ENCODE measurements at places on chromosomes 13 and 19. TPM values are rescaled to one million over a fixed set of nuclear protein-coding genes. Genes with fewer than 3 reads are reported as not detected.

DNA sequence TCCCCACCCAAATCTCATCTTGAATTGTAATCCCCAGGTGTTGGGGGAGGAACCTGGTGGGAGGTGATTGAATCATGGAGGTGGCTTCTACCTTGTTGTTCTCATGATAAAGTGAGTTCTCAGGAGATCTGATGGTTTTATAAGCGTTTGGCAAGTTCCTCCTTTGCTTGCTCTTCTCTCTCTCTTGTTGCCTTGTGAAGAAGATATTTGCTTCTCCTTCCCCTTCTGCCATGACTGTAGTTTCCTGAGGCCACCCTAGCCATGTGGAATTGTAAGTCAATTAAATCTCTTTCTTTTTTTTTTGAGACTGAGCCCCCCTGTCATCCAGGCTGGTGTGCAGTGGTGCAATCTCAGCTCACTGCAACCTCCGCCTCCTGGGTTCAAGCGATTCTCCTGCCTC, 34.4 kb downstream of the VSTM1 start:
- H3K4me1 ChIP-seq: no peaks in the 10 kb centered on the region
- H3K4me3 ChIP-seq: no peak overlapping the region
- DNase-seq: no peak
- no peaks in the 10 kb centered on the region for H3K27me3 ChIP-seq
- H3K36me3 ChIP-seq: no peaks in the 10 kb centered on the region
- no peak overlapping the region for H3K27ac ChIP-seq

DNA sequence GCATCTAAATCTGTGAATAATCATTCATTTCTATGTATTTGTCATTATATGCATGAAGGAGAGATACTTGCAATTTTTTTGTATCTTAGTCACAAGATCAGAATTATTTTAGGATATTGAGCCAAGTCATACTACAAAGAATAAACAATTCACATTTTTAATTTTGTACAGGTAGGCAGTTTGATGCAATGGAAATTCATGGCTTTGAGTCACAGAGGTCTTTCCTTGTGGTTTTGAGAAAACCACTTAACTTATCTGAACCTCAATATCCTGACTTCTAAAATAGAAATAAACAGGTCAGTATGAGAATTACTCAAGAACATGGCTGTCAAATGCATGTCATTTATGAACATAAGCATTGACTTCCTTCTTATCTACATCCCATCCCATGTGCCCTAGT, 221.4 kb upstream of the SLC10A2 start:
- no peaks in the 10 kb centered on the region for H3K27me3 ChIP-seq
- H3K4me3 ChIP-seq: no peak overlapping the region
- H3K4me1 ChIP-seq: no peaks in the 10 kb centered on the region
- no peak for DNase-seq

Gene TMEM59L
- total RNA-seq: 4.2 TPM

Gene BST2
- 88.4 TPM for total RNA-seq

GRCh38 chr13:52156724-52157261, 2.6 kb downstream of the NEK3 start:
- no peak overlapping the region for H3K4me3 ChIP-seq
- no peaks in the 10 kb centered on the region for H3K27me3 ChIP-seq
- DNase-seq: no peak
- H3K36me3 ChIP-seq: no peaks in the 10 kb centered on the region
- no peak overlapping the region for H3K27ac ChIP-seq

DNA sequence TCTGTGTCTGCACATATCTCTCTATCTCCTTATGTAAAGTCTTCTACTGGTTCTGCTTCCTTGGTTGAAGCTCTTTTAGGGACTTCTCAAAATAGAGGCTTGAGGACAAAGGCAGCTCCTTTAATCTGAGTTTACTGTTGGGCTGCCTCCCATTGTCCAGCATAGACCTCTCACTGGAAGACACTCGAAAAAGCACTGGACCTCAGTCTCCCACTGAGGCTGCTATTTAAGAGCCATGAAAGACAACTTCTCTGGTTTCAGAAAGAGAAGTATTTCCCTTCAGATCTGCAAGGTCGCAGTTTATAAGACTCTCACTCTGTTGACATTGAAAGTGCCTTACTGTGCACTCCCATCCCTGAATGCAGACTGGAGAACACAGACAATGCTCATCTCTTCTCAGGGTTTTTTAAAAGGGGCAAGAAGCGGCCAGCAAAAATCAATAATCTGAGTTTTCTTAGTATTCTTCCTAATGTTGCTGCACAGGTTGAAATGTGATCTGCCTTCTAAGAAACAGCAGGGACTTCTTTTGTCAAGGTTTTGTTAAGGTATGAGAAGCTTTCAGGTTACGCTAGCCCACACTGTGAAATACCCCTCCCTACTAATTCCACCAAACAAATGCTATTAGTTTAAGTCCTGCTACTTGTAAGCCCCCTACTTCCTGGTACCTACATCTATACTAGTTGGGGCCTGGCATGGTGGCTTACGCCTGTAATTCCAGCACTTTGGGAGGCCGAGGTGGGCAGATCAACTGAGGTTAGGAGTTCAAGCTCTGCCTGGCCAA, 450.0 kb upstream of the SLC10A2 start:
- H3K4me3 ChIP-seq: no peak overlapping the region
- no peak for DNase-seq
- no peaks in the 10 kb centered on the region for H3K36me3 ChIP-seq
